Pulmonary artery endothelial cell (primary cell): ENCODE measurements at places on chromosomes 6 and 20. TPM values are rescaled to one million over a fixed set of nuclear protein-coding genes. Genes with fewer than 3 reads are reported as not detected.

The THBS2 gene
- total RNA-seq: 3.2 and 7.9 TPM in 2 replicates

The NRSN1 gene
- not detected in 2 replicates for total RNA-seq

The PGC gene
- total RNA-seq: not detected in 2 replicates

The HTR1B gene
- 49.1 and 64.4 TPM in 2 replicates for total RNA-seq

The UNC5CL gene
- 0.04 and 0.07 TPM in 2 replicates for total RNA-seq

The MAP7 gene
- 0.66 and 0.74 TPM in 2 replicates for total RNA-seq

The SLC22A16 gene
- total RNA-seq: not detected in 2 replicates

The OR2B6 gene
- total RNA-seq: not detected in 2 replicates

The MICB gene
- 24.8 and 29.2 TPM in 2 replicates for total RNA-seq

The GNRH2 gene
- 0.21 TPM in 1 of 2 replicates, not detected in the other for total RNA-seq

The MKKS gene
- total RNA-seq: 3.7 and 6.5 TPM in 2 replicates

The ZNF165 gene
- 0.33 and 0.35 TPM in 2 replicates for total RNA-seq

The AURKA gene
- total RNA-seq: 32.9 and 80.7 TPM in 2 replicates
